ENCODE measurements at places on chromosomes 1 and 21.
A peak's percentile ranks its signal among the peaks of the same experiment; 100 is the strongest.

- DNase-seq = no peak
These were observed 1.3 kb upstream of the ZP4 start for GRCh38 chr1:237891979-237892378.

GRCh38 chr1:242800521-242800920, 276.0 kb upstream of the PLD5 start:
- DNase-seq = no peak

- no peak for DNase-seq
These were observed 61.1 kb downstream of the PLXNA2 start for GRCh38 chr1:208182880-208183645.

GRCh38 chr1:37752583-37753471, 12.1 kb downstream of the EPHA10 start:
- peak; percentile 53 for DNase-seq

DNA sequence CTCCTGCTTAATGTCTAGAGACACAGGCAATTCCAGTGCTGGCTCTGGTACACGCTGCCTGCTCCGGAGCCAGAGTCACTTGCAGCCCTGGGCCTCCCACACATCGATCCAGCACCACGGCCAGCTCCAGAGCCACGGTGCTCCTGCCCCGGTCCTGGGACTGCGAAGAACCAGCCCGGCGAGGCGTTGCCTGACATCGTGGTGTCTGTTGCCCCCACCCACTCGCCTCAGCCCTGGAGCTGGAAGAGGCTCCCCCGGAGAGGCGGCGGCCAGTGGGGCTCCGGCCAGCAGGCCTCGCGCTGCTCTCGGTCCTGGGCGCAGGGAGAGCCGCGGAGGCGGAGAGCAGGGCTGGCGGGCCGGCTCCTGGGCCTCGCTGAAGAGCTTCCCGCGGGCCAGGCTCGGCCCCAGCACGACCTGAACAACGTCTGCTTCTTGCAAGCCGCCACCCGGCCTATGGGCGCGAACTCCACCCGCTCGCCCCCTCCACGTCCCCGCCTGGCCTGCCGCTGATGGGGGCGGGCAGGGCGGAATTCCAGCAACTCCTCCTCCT, 364.8 kb downstream of the CEP170 start:
- no peak for DNase-seq

DNA sequence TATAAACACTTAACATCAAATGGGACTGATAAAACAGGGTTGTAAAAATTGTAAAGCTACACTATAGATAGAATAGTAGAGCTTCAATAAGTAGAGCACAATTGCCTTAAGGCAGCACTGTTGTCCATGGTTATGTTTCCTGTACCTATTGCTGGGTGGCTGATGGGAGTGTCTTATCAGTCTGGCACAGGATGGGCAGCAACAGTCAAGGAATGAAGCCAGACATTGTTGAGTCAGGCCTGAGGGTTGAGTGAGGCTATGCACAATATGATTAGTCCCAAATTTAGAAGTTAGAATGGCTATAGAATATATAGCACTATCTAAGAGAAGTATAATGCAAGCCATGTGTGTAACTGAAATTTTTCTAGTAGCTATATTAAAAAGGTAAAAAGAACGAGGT, 25.0 kb upstream of the CD1D start:
- DNase-seq = no peak

- DNase-seq = no peak
These were observed 9.4 kb downstream of the CFHR4 start for GRCh38 chr1:196897158-196897828.

DNA sequence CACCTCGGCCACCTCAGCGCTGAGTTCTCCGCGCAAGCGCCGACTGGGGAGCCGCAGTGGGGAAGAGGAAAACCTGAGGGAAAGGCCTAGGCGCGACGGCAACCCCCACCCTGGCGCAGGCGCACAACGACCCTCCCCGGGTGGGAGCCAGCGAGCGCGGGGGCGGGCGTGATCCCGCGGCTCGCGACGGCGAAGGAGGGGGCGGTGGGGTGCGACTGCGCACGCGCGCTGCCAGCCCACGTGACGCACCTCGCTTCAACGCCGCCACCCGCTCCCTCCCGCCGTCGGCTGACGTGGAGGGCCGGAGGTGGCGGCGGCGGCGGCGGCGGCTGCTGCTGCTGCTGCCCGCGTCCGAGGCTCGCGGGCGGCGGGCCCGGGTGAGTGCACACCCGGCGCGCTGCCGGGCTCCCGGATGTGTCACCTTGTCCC, at the start of the genes PIGP and TTC3:
Gene PIGP (minus strand): TSS at position 84 of the 429 bp plus-strand sequence. CDS start 556 bp downstream, outside the sequence.
Gene TTC3 (plus strand): TSS at position 267 of the 429 bp plus-strand sequence. CDS start 14,004 bp downstream, outside the sequence.
- peak; percentile 93 for DNase-seq

DNA sequence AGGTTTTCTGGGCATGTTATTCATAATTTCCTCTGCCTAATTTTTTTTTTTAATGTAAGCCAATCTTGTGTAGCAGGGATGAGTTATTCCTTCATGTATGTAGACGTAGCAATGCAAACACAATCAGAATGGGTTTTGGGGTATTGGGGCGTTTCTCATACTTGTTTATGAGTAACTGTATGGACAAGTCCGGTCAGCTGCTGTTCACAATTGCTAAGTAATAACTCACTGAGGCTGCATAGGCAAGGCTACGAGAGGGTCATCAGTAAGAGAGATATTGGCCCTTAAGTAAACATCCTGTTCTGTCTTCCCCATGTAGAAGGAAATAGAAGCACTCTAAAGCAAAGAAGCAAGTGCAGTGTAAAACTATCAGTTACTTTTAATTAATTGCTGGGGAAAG, 9.5 kb upstream of the TARS2 start:
- no peak for DNase-seq

GRCh38 chr21:45294509-45295291, 7.0 kb upstream of the POFUT2 start:
- peak; percentile 18 for DNase-seq

DNA sequence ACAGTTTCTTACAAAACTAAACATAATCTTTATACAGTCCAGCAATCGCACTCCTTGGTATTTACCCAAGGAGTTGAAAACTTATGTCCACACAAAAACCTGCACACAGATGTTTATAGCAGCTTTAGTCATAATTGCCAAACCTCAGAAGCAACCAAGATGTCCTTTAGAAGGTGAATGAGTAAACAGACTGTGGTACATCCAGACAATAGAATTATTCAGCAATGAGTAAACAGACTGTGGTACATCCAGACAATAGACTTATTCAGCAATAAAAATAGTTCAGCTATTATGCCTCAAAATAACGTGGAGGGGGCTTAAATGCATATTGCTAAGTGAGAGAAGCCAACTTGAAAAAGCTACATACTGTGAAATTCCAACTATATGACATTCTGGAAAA, 87.0 kb upstream of the GALNT2 start:
- no peak for DNase-seq

DNA sequence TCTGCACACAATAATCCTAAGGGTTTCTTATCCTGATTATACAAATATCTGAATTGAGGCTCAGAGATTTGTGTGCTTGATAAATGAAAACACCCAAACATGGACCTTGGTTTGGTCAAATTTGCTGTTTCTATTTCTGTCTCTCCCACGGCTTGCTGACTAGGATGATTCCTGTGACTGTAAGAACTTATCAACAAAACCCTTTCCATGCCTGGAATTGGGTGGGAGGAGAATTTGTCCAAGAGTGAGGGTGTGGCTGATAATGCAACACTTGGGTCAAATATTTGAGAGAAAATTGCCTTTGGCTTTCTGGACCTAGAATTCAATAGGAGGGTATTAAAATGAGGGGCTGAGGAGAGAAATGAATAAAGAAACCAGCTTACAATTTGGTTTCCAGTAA, 48.0 kb downstream of the RHBG start:
- DNase-seq = no peak

- DNase-seq = no peak
These were observed 192.0 kb upstream of the JUN start for GRCh38 chr1:58975888-58976287.

DNA sequence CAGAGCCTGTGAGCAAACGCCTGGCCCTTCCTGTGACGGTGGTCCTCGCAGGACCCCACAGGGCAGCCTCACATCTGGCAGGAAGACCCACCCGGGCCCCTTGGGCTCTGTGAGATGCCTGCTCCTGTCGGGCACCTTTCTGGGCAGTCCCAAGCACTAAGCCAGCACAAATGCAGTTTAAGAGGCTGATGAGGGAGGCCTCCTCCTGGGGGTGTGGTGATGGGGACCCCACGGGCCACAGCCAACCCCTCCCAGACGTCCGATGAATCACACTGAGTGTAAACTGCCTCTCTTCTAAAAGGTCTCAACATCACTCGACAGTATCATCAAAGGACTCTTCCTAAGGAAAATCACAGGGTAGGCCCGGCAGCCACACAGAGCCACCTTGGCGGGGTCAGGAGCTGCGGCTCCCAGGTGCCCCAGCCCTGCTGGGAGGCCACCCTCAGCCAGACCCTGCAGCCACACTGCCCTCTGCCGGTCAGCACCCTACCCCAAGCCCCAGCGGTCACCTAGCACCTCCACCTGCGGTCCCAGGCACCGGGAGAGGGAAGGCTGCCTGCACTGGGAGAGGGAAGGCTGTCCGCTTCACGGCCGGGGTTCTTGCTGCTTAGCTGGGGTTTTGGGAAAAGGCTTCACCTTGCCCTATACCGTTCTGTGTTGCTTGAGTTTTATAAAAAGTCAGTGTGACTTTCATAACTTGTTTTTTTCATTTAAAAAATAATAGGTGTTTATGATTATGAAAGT, 3.9 kb upstream of the PRKCZ start:
- peak; percentile 43 for DNase-seq

GRCh38 chr1:154533952-154534844, 24.3 kb downstream of the UBE2Q1 start:
- no peak for DNase-seq

DNA sequence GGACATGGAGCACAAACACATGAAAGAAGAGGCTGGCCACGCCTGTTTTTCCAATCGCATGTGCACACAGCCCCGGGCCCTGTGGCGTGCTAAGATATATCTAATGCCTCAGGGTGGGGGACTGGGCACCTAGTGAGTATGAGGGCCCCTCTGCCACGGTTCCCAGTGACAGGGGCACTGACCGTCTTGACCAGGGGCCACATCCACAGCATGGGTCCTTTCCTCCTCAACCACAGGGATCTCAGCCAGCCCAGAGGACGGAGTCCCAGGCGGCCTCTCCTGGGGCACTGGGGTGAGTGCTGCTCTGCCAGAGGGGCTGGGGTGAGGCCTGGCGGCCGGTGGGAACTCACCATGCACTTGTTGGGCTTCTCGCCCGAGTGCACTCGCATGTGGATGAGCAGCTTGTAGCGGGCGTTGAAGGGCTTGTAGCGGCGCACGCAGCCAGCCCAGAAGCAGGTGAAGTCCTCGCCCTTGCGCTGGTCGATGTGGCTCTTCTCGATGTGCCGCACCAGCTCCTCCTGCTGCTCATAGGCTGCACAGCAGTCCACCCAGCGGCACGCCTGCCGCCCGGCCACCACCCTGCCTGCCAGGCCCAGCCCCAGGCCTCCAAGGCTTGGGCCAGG, 134.7 kb downstream of the DMRTB1 start:
- DNase-seq = no peak

GRCh38 chr1:40657046-40657445, 8.4 kb downstream of the RIMS3 start:
- no peak for DNase-seq

DNA sequence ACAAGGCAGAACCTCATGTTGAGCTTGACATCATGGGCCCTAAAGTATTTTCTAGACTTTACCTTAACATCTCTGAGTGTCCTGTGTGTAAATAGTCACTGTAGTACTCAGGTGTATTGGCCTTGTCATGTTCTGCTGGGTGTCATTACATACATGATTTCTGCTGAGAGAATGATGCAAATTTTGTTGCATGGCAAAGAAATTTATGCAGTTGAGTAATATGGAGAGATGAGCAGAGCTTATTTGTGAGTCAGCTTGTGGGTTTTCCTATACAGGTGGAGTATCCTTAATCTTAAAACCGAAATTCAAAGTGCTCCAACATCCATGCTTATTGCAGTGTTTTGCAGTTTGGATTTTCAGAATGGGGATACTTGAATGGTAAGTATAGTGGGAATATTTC, 36.6 kb downstream of the RGL1 start:
- DNase-seq = no peak

- no peak for DNase-seq
These were observed 261.5 kb upstream of the VAMP3 start for GRCh38 chr1:7509598-7509997.

GRCh38 chr1:85606414-85606800, 25.8 kb downstream of the CCN1 start:
- no peak for DNase-seq

DNA sequence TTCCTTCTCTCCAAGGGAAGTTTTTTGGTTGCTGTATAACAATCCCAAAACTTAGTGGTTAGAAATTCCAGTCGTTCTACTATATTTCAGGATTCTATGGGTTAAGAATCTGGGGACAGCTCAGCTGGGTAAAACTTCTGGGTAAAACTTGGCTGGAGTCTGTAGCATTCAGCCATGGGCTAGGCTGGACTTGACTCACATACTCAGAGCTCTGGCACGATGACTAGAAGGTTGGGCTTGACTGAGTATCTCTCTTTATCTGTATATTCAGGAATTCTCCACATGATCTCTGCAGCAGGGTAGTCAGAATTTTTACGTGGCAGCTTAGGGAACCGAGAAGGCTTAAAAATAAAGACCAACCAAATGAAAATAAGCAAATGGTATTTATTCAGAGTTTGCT, 28.2 kb upstream of the HRNR start:
- no peak for DNase-seq

DNA sequence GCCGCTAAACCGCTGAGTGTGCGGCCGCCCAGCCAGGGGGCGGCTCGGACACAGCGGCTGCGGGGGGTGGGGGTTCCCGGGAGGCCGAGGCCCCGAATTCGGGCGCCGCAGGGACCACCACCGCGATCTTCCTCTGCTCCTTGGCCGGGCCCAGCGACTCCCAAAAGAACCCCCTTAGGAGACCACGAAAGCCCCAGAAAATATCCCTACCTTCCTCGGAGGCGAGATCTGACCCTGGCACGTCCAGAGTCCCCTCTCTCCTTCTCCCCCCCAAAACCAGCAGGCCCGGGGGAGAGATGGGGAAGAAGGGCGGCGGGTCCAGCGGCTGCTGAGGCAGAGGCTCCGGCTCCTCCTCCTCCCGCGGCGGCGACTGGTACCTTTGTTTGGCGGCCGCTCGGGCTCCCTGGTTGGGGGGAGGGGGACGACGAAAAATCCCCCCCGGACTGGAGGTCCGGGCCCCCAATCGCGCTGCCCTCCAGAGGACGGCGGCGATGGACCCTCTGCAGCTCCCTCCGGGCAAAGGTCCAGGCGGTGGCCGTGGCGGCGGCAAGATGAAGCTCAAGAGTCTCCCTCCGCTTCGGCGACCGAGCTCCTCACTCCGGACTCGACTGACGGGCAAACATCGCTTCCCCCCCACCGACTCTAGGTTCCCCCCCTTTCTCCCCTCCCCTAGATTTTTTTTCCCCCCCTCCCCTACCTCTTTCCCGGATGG, at the start of gene ARID4B:
Gene ARID4B (minus strand): TSS at position 621 of the 712 bp plus-strand sequence. CDS start 1,260 bp downstream, outside the sequence.
- peak; percentile 79 for DNase-seq

GRCh38 chr1:168081373-168082007, 55.2 kb downstream of the GPR161 start:
- no peak for DNase-seq

GRCh38 chr1:204493984-204494280, 673 bp downstream of the PIK3C2B start:
- DNase-seq = no peak

GRCh38 chr1:82464362-82465001, 663.7 kb downstream of the ADGRL2 start:
- no peak for DNase-seq

GRCh38 chr1:70891051-70891843, 156.4 kb downstream of the PTGER3 start:
- DNase-seq = no peak

- no peak for DNase-seq
These were observed 634.3 kb downstream of the PTPRU start for GRCh38 chr1:29870621-29871020.

- no peak for DNase-seq
These were observed 304.8 kb downstream of the KIF26B start for GRCh38 chr1:245459621-245460020.
